ENCODE measurements at places on chromosomes 12 and 14. TPM values are rescaled to one million over a fixed set of nuclear protein-coding genes. Genes with fewer than 3 reads are reported as not detected.

The TAMALIN gene
- total RNA-seq = 17.7 TPM

The SEC23A gene
- total RNA-seq = 222 TPM

The P2RX2 gene
- 4.1 TPM for total RNA-seq

The COL2A1 gene
- total RNA-seq = not detected

The MCRS1 gene
- 48.2 TPM for total RNA-seq

The KRT71 gene
- total RNA-seq = not detected

The PDE6H gene
- total RNA-seq = not detected

The PCNX4 gene
- total RNA-seq = 29.4 TPM

The CALCOCO1 gene
- total RNA-seq = 317 TPM

The KLHDC1 gene
- total RNA-seq = 8.3 TPM

The RPGRIP1 gene
- total RNA-seq = not detected

The SIX6 gene
- not detected for total RNA-seq

The MMP14 gene
- 140 TPM for total RNA-seq

The INSM2 gene
- total RNA-seq = not detected

The PRMT5 gene
- 42.4 TPM for total RNA-seq

The OR6C2 gene
- total RNA-seq = not detected

The KLRC4 gene
- 0.83 TPM for total RNA-seq

The INTS13 gene
- 24.9 TPM for total RNA-seq

The DEGS2 gene
- total RNA-seq = not detected

The DIO2 gene
- total RNA-seq = 31.5 TPM

The GALNT9 gene
- 0.17 TPM for total RNA-seq

The STAC3 gene
- 1.7 TPM for total RNA-seq

The GCH1 gene
- 1.5 TPM for total RNA-seq

The CD69 gene
- total RNA-seq = 3.3 TPM

The WNT1 gene
- not detected for total RNA-seq

The CACNA1C gene
- total RNA-seq = 104 TPM

The ADSS1 gene
- total RNA-seq = 7.9 TPM

The GARIN6 gene
- total RNA-seq = not detected

The EIF2S3B gene
- total RNA-seq = 0.45 TPM

The B4GALNT1 gene
- total RNA-seq = 4.2 TPM

The PLBD1 gene
- total RNA-seq = 6.2 TPM

The GZMH gene
- not detected for total RNA-seq

The KRT78 gene
- total RNA-seq = 2.1 TPM

The SLCO1B1 gene
- total RNA-seq = not detected

The PTGDR gene
- total RNA-seq = 0.17 TPM

The SLC25A47 gene
- total RNA-seq = not detected

The NRL gene
- 2.9 TPM for total RNA-seq

The GLI1 gene
- 0.84 TPM for total RNA-seq

The KRT85 gene
- total RNA-seq = not detected

The ENDOU gene
- 0.39 TPM for total RNA-seq

The NEK9 gene
- 64.6 TPM for total RNA-seq

The EPYC gene
- total RNA-seq = not detected

The RIMKLB gene
- 34.5 TPM for total RNA-seq

The WSB2 gene
- 87.7 TPM for total RNA-seq

The RESF1 gene
- 28.3 TPM for total RNA-seq

The SLC2A14 gene
- total RNA-seq = not detected

The TSHR gene
- 0.17 TPM for total RNA-seq

The BCL2L2 gene
- total RNA-seq = 132 TPM

The PRPF39 gene
- 16.7 TPM for total RNA-seq

The RPS29 gene
- total RNA-seq = 2,717 TPM

All from esophagus muscularis mucosa (tissue), 4 donors.